ENCODE measurements at places on chromosomes 5 and 9.

- DNase-seq, result no peak
These were observed 10.1 kb downstream of the KIF2A start for GRCh38 chr5:62316176-62316502.

DNA sequence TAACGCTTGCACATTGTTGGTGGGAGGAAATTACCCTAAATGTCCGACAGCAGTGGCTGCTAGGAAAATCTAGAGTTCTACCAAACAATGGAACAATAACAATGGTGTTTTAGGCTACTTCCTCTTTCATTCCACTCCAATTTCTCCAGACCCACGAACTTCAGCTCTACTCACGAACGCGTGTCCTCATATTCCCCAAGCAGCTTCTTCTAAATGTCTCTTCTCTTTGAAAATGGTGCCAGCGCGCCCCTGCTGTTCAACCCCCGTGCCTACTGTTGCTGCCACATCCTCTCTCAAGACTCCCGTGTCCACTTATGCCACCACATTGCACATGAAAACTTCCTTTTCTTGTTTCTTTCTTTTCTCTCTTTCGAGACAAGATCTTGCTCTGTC lies 25.6 kb downstream of the OR2V2 start:
- DNase-seq, result no peak

GRCh38 chr5:173620784-173621183 lies 4.3 kb upstream of the BOD1 start:
- no peak for DNase-seq

- DNase-seq, result no peak
These were observed 79.5 kb upstream of the LHFPL2 start for GRCh38 chr5:78727786-78728761.

DNA sequence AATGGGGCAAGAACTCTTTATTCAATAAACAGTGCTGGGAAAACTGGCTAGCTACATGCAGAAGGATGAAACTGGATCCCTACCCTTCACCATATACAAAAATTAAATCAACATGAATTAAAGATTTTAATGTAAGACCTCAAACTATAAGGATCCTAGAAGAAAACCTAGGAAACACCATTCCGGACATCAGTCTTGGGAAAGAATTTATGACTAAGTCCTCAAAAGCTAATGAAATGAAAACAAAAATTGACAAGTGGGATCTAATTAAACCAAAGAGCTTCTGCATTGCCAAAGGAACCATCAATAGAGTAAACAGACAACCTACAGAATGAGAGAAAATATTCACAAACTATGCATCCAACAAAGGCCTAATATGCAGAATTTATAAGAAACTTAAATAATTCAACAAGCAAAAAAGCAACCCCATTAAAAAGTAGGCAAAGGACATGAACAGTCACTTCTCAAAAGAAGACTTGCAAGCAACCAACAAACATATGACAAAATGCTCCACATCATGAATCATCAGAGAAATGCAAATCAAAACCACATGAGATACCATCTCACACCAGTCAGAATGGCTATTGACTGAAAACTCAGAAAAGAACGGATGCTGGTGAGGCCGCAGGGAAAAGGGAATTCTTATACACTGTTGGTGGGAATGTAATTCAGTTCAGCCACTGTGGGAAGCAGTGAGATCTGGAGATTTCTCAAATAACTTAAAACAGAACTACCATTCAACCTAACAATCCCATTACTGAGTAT lies 104.3 kb upstream of the MAP3K1 start:
- DNase-seq, result no peak

GRCh38 chr5:5298068-5298633 lies 124.3 kb upstream of the ICE1 start:
- DNase-seq, result no peak

GRCh38 chr9:127181315-127181580 lies 58.8 kb upstream of the ANGPTL2 start:
- no peak for DNase-seq

- DNase-seq, result no peak
These were observed 3.4 kb upstream of the GCNT4 start for GRCh38 chr5:75055727-75056144.

GRCh38 chr9:17580119-17580518 lies 1.3 kb downstream of the SH3GL2 start:
- DNase-seq, result no peak

DNA sequence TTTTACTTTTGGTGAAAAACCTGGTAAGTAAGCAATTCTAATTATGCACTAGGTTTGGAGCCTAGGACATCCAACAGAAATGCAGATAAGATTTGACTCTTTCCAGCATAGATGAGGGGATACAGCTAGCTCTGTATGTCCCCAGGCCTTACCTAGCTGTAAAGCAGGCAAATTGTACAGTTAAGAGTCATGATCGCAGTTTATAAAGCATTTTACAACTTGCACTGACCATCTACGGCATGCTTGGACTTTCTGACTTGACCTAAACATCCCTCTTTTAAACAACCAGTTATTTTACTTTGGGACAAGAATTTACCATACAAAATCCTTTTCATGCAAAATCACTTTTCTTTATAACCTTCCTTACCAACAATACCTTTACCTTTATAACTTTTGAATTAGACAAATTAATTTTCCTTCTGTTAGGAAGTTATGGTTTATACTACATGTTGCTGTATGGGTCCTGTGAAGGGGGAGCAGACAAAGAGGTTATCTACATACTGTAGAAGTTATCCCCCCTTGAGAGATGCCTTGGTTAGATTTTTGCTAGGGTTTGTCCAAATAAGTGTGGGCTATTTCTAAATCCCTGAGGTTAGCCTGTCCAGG lies 36.8 kb downstream of the FGD3 start:
- no peak for DNase-seq

DNA sequence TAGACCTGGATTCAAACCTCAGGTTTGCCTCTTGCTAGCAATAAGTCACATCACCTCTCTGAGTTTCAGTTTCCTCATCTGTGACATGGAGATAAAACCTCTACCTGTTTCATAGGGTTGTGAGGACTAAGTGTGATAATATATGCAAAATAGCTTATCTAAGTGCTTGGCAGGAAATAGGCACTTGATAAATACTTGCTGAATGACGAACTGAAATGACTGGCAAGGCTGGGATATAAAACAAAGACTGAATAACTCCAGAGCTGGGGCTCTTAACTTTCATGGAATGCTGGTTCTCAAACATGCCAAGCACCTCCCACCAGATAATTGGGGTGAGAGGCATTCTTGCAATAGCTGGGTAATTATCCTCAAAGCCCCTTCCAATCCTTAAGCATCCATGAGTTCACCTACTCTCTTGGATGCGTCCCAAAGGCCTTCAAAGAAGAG lies 87.6 kb downstream of the ADRB2 start:
- no peak for DNase-seq

DNA sequence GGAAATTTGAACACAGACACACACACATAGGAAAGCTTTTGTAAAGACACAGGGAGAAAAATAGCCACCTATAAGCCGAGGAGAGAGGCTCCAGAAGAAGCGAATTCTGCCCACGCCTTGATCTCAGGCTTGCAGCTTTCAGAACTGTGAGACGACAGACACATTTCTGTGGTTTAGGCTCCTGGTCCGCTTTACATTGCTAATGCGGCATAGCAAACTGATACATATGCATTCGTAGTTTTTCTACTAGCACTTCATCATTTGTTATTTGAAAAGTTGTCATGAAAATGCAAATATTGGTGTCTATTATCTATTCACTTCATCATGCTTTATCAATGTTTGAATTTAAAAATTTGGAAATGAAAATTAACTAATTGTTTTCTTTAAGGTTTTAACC lies 674.9 kb downstream of the SEMA5A start:
- no peak for DNase-seq

GRCh38 chr5:66616520-66617225 lies 20.5 kb downstream of the MAST4 start:
- no peak for DNase-seq

DNA sequence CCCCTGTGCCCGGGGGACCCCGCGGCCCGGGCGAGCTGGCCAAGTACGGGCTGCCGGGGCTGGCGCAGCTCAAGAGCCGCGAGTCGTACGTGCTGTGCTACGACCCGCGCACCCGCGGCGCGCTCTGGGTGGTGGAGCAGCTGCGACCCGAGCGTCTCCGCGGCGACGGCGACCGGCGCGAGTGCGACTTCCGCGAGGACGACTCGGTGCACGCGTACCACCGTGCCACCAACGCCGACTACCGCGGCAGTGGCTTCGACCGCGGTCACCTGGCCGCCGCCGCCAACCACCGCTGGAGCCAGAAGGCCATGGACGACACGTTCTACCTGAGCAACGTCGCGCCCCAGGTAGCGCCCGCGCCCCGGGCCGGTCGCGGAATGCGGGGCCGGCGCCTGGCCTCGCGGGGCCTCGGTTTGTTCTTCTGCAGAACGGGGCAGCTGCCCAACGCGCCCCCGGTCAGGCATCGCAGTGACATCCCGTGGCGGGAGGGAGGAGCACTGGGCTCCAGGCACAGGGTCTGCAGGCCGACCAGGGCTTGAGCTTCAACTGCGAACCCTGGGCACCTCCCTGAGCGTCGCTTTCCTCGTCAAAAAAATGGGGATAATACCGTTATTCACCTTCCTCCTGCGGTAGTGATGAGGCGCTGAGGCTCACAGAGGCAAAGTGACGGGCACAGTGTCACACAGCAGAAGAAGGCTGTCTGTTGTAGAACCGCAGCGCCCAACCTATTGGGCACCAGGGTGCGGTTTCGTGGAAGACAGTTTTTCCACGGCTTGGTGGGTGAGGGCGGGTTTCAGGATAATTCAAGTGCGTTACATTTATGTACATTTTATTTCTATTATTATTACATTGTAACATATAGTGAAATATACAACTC lies 777 bp downstream of the ENDOG start:
- DNase-seq, result peak; percentile 29

- no peak for DNase-seq
These were observed 23.9 kb downstream of the FGF10 start for GRCh38 chr5:44365345-44365744.

GRCh38 chr9:124839612-124840299 lies 13.5 kb upstream of the WDR38 start:
- no peak for DNase-seq

DNA sequence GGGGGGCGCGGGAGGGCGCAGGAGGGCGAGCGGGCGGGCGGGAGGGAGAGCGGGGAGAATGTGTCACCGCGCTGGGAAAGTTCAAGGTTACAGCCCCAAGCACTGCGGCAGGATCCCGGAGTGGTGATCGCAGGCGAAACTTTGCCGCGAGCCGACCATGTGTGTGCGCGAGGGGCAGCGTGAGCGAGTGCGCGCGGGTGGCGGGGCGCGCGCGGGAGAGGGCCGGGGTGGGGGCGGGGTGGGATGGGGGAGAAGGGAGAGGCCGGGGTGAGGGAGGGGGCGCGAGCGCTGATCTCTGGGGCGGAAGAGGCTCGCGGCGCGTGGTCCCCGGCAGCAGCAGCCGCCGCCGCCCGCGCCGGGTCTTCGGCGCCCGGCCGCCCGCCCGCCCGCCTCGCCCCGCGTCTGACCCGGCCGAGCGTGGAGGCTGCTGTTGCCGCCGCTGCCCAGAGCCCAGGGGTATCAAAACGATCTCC lies at the start of gene NFIB:
TSS of gene NFIB (minus strand) at position 191 of the 473 bp plus-strand sequence. CDS start 630 bp downstream, outside the sequence.
- DNase-seq, result no peak

GRCh38 chr5:96590796-96591195 lies 71.4 kb upstream of the CAST start:
- no peak for DNase-seq

DNA sequence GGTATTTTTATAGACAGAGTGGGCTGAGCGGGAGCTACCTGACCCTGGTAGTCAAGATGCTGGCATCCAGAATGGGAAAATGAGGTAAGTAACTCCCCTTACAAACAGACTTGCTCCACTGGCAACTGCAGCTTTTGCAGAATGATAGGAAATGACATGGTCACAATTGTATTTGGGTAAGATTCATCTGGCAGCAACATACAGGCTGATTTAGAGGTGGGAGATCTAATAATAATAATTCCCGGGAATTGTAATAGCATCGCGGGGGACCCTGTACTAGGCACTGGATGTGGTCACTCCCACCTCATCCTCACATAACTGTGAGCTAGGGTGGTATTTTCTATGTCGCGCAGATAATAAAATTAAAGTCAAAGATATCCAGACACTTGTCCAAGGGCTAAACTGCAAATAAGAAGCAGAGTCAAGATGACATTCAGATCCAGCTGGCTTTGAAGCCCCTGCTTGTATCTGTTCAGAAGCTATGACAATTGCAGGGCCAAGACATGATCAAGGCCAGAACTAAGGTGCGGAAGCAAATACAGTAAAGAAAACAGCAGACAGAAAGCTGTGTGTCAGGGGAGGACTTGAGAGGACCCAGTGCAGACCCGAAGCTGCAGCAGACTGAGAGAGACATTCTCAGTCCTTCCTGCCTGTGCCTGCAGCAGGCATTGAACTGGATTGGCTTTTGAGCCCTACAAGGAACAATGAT lies 507.2 kb downstream of the BNC2 start:
- no peak for DNase-seq

DNA sequence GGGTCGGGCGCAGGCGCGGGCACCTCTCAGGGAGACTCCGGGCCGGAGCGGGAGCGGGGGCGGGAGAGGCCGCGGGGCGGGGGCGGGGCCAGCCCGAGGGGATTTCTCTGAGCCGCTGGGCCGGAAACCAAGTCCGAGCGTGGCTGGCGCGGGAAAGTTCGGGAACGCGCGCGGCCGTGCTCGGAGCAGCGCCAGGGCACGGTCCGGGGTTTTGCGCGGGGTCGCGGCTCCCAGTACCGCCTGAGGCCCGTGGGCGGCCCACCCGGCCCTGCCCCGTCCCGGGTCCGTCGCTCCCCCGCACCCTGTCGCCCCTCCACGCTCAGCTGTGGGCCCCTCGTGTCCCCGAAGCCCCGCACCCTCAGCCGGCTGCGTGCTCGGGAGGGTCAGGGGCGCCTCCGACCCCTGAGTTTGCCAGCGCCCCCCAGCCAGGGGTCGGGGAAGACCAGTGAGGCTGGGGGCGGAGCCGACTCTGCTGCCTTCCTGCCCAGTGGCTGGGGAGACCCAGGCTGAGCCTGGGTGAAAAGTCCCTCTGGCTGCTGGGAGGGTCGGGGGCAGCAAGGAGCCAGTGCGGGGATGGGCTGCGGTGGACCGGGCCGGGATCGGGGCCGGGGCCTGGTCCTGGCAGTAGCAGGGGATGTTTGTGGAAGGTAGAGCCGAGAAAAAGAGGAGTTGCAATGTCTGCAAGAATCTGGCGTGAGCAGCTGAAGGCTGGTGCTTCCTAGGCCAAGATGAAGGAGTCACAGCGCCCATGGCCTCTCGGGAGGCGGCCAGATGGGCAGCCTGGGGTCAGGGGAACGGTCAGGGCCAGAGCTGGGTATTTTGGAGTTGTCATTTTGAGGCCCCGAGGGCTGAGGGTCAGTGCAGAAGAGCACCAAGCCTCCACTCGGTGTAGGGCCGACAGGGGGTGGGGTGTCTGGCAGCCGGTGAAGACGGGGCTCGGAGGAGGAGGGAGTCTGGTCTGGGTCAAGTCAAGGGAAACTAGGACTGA lies 588 bp downstream of the TRAF2 start:
- DNase-seq, result no peak
